ENCODE measurements at places on chromosomes 12 and 14.

DNA sequence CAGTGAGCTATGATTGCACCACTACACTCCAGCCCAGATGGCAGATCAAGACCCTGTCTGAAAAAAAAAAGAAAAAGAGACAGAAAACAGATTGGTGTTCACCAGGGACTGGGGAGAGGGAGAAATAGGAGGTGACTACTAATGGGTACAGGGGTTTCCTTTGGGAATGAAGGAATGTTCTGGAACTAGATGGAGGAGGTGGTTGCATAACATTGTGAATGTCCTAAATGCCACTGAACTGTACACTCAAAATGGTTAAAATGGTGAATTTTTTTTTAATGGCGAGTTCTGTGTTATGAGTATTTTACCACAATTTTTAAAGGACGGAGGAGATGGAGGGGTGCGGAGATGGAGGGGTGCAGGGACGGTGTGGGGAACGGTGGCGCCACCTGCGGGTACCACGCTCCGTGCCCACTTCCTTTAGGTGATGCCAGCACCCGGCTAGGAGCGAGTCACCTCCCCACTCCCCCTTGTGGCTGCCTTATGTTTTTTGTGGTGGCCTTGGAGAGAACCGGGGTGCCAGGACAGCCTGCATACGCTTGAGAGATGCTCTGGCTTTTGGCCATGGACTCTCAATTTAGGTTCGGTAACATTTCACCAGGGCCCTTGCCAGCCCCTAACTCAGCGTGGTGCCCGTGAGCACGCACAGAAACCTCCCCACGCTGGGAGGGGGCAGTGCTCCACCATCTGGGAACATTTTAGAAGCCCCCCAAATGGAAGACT is 16.1 kb downstream of the UBC start:
- no peak for DNase-seq

DNA sequence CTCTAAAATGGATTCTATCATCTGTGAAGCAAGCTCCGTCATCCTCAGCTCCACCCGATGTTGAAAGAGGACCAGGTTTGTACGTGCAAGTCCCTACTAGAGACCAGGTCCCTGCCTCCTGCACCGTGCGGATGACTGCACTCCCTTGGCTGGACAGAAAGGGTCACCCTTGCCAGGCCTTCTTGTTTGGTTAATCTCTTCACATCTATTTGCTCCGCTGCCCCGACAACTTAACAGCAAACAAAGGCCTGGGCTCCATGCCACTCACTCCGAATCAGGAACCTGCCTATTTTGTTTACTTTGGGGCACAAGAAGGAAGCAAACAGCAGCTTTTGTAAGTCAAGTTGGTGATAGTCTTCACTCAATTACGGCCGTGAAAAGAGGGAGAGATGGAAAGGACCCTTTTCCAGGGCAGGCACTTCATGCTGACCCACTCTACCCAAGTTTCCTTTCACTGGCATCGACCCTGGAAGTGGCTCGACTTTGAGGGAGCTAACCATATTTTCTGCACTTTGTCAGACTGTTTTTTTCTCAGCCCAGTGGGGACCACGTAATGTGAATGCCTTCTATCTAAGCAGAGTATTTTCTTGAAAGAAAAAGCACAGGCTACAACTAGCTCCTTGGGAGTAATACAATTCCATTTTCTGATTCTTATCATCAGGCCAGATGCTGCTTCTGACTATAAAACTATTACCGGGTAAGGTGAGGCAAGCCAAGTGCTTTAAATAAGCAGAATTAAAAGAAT is 202.6 kb downstream of the FOXN3 start:
- DNase-seq = no peak

- no peak for DNase-seq
Measured at GRCh38 chr12:93079271-93079670, 150.2 kb upstream of the EEA1 start.

DNA sequence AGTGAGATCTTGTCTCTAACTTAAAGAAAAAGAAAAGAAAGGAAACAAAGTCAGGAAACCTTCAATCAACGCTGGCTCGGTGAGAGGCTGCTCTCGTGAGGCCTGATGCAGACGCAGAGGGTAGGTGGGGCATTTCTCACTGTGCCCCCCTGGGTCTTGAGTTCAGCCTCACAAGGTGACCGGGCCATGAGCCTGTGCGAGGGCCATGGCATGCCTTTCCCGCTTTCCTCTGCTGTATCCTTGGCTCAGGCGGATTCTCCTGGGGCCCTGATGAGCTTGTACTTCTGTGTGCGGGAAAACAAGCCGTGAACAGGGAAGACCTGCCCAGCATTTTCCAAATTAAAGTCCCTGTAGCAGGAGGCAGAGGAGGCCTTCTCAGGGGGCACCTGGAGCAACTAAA is 20.2 kb downstream of the ADGRD1 start:
- DNase-seq = no peak

DNA sequence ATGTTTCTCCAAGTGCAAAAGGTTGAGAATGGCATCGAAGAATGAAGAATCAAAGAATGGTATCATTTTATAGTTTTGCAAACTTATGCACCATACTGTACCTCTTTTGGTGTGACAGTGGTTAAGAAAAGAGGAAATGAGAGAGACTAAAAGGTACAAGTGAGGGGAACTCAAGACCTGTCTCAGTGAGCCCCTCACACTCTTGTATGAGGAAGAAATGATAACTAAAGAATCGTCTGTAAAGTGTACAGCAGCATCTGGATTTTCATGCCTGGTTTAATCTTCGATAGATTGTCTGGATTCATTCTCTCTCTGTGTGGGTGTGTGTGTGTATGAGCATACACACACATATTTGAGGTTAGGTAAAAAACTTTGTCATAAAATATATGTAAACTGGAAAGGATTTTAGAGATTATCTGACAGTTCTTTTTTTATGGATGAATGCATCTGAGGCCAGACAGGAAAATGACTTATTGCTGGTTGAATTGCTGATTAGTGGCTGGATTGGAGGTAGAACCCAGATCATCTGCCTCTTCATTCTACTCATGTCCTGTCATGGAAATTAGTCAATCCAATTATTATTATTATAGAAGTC is 16.0 kb upstream of the SLC38A2 start:
- no peak for DNase-seq

GRCh38 chr14:95188380-95188779 is 31.1 kb upstream of the DICER1 start:
- DNase-seq = no peak

DNA sequence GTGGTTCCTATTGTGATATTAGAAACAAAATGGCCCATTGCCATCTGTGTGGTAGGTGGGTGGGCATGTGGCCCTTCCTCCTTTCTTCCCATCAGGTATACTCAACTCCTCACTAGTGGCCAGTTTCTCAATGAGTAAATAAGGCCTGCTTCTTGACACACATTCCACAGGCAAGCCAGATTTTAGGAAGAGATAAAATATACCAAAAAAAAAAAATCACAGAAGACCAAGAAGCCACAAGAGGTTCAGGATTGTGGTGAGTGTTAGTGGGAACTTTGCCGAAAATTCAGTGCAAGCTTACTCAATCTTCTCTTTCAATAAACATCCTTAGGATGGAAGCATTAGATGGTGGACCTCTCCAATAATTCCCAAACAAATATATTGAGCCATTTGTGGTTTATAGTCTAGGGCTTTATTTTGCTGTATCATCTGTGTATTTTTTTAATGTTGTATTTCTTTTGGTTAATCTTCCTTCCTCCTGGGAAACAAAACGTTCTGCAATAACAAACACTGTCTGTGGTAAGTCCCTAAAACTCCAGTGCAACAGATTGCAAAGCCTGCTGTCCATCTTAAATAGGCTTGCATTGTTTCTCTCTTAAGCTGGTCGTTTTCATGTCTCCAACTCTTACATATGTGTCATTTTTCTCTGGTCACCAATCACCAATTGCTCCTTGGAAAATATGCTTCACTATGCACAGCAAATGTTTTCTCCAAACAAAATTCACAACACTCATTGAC is 289.9 kb upstream of the KITLG start:
- no peak for DNase-seq

DNA sequence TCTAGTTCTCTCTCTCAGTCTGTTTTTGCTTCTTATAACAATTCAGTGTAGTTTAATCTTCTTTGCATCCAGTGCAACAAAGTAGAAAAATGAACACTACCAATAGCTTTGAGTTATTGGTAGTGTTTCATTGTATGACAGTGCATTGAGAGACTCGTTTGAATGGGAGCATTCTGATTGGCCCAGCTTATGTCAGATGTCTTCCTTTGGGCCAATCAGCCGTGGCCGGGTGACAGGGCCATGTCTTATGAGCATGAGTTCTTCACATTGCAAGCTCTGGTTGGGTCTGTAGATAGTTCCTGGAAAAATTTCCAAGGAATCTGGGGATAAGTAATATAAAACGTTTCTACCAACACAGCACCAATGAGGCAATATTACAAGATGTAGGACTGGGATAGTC is 36.5 kb downstream of the GYS2 start:
- DNase-seq = no peak

DNA sequence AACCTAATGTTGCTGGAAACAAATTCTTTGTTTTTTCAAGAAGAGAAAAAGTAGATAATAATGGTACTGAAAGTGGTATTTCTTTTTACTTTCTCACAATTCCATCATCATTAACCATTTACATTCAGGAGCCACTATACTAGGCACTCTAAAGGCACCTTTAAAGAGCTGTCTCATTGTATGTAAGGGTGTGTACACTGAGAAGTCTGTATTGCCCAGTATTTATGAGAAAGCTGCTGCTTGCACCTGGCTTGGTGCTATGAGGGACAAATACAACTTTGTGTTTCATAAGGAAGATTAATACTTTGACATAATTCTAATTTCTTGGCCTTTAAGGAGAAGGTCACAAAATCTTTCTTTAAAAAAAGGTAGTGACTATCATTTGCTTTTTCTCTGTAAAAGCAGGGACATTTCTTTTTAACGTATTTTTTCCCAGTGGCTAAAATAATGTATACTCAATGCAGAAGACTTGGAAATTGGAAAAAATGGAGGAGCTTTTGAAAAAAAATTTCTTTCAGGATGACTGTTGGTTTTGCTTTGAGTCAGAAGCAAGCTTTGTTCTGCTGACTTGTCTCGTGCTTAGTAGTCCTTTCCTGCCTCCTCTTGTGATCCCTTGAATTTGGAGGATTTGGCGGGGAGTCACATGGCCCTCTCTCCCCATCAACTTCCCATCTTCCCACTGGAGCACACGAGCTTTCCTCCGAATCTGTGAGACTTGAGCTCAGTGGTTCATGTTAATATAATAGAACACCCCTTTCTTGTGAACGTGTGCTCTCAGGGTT is 50.1 kb downstream of the RASSF3 start:
- DNase-seq = no peak

DNA sequence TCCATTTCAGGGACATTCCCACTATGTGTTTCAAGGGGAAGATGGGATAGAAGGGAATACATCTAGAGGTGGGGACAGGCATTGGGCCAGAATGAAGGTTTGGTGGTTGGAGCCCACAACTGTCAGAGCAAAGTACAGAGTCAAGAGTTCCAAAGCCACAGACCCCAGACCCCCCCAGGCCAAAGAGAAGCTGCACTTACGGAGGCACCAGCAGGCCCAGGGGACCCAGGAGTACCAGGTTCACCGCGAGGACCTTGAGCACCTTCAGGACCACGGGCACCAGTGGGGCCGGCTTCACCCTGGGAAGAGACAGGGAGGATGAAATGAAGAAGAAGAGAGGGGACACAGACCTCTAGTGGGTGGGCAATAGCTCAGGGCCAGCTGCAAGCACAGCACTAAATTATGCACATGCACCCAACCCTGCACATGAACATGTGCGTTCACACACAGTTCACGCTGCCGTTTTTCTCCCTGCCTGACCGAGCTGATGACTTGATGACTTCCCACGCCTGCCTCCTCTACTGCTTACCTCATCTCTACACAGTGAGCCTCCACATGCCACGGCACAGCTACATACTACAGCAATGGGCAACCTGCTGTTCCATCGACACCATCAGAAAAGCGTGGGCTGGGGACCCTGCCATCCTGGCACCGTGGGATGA is 16.7 kb downstream of the COL2A1 start:
- DNase-seq = no peak

DNA sequence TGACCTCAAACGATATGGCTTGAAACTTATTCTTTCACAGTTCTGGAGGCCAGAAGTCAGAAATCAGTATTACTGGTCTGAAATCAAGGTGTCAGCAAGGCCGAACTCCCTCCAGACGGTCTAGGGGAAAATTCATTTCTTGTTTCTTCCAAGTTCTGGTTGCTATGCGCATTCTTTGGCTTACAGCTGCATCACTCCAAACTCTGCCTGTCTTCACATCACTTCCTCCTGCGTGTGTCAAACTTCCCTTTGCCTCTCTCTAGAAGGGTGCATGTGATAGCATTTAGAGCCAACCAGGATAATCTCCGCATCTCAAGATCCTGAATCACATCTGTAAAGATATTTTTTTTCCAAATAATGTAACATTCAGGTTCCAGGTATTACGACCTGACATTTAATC is 62.8 kb downstream of the DENND5B start:
- DNase-seq = no peak

GRCh38 chr14:67999290-67999689 is 179.7 kb downstream of the RAD51B start:
- peak; percentile 65 for DNase-seq

GRCh38 chr12:6257007-6257406 is 53.5 kb upstream of the PLEKHG6 start:
- DNase-seq = no peak

GRCh38 chr12:3137268-3137781 is 60.1 kb downstream of the TSPAN9 start:
- DNase-seq = no peak

DNA sequence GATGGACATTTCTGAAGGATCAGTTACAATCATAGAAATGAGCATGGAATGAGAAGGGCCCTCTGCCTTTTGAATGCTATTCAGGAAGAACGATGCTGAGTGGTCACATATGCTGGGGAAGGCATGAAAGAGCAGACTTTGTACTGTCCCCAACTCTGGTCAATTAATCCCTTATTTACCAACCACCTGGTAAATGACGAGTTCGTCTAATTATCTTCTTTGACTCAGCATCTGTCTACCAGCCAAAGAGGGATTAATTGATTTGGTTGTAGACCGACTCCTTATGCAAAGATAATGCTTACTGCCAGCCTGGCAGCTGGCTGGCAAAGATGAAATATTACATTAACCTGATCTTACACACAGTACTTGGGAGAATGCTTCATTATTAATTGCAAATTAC is 152.2 kb downstream of the CHST11 start:
- no peak for DNase-seq

GRCh38 chr14:67446371-67447032 is 34.5 kb upstream of the PLEK2 start:
- DNase-seq = no peak

- DNase-seq = no peak
Measured at GRCh38 chr12:90280564-90281058, 572.0 kb upstream of the ATP2B1 start.

GRCh38 chr14:91317381-91318308 is 73.1 kb upstream of the GPR68 start:
- no peak for DNase-seq
